Activated CD4-positive, CD25-positive, alpha-beta regulatory T cell treated with anti-CD3 and anti-CD28 coated beads, Interleukin-2, amount 50 U/mL, for 16 hours (primary cell): ENCODE measurements at places on chromosomes 13 and 19.

GRCh38 chr13:39952249-39953233 lies 297.1 kb downstream of the COG6 start:
- no peak for DNase-seq

GRCh38 chr19:16976446-16976845 lies 50.2 kb downstream of the CPAMD8 start:
- DNase-seq, result no peak

- no peak for DNase-seq
Measured at GRCh38 chr13:42656161-42656560, 82.2 kb downstream of the TNFSF11 start.

- peak; percentile 10 for DNase-seq
Measured at GRCh38 chr19:5403968-5404640, 51.1 kb upstream of the ZNRF4 start.

- no peak for DNase-seq
Measured at GRCh38 chr13:96646101-96646500, 348.2 kb downstream of the OXGR1 start.

DNA sequence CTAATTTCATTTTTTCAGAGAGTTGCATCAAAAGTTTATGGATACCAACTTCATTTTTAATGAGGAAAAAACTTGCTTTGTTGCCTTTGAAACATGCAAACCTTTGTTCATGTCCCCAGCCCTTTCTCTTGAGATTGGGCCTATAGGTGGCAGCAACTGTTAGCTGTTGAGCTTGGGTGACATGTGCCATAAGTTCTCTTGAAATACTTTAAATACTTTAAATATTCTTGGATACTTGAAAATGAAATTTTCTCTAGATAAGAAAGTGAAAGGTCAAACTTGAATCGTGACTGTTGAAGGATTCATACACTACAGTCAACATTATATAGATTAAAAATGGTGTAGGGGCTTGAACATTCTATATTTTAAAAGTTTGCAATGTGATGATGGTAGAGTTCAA lies 294.9 kb downstream of the NDFIP2 start:
- DNase-seq, result no peak

GRCh38 chr13:77896977-77897376 lies 21.7 kb downstream of the EDNRB start:
- DNase-seq, result no peak

DNA sequence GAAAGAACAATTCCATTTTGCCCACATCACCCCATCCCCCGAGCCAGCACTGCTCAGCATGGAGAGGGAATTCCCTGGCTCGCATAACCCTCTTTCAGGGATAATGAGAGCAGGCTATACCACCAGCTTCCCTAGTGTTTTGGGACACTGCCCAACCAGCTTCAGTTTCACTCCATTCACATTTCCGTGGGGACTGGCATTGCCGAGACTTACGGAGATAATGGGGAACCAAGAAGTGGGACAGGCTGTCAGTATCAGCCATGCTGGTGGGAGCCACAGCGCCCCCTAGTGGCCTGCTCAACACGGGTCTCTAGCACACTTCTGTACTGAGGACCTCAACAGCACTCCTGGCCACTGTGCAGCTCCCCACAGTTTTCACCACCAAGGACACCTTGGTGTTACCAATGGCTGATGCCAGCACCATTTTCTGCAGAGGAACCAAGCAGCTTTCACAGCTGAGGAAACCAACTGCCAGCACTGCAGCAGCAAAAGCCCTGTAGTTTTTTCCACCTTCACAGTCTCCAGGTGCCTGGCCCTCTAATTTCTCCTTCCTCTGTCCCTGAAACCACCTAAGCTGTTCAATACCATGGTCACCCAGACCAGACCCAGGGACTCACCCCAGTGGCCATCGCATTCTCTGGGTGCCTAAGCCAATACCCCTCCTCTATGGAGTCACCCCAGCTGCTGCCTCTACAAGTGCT lies 23.7 kb downstream of the SLC6A16 start:
- peak; percentile 57 for DNase-seq

- no peak for DNase-seq
Measured at GRCh38 chr13:98212763-98213162, 35.7 kb upstream of the RNF113B start.

- no peak for DNase-seq
Measured at GRCh38 chr13:43865892-43866291, 13.6 kb downstream of the CCDC122 start.

GRCh38 chr13:112532837-112533745 lies 54.9 kb downstream of the TUBGCP3 start:
- no peak for DNase-seq

- no peak for DNase-seq
Measured at GRCh38 chr13:111449041-111449440, 128.6 kb downstream of the TEX29 start.

DNA sequence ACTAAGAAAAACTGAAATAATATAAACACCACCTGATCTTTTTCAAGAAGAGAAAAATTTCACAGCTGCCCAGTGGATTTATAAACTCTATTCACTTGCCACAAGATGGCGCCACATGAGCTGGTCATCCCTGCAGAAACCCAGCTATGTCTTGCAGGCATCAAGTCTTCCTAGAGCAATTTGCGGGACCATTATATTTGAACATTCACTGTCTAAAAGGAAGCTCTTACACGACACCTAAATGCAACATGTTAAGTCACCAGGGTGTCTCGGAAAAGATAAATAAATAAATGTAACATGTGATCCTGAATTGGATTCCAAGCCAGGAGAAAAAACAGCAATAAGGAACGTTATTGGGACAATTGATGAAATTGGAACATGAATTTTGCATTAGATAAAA lies 20.3 kb upstream of the AKT2 start:
- peak; percentile 48 for DNase-seq

DNA sequence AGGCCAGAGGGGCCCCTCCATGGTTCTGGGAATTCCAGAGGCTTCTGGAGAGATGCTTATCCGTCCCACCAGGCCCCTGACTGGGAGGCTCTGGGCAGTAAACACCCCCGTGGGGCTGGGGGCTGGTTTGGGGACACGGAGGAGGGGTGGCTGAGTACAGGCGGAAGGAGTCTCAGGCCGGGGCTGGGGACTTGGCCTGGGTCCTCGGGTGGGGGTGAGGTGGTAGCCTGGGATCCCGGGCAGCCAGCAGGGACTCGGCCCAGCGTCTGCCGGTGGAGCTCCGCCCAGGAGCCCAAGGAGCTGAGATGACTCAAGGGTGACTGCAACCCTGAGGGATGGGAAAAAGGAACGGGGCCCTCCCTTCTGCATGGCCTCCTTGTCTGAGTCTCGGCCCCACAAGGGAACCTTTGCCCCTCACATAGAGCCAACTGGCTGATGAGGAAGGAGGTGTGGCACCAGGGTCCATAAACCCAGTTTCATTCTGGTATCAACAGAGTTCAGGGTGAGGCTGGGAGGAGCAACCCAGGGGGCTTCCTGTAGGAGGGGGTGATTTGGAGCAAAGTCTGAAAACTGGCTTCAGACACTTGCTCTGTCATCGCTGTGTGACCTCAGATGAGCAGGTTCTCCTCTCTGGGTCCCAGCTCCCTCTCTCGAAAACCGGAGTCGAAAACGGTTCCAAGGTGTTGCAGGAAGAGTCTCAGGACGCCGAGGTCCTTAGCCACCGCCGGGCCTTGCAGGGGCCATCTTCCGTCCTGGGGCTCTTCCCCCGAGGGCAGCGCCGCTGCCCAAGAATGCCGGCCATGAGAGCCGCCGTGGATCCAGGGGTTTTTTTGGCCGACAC lies 809 bp downstream of the MISP start:
- no peak for DNase-seq

- DNase-seq, result no peak
Measured at GRCh38 chr13:26867451-26868091, 107.0 kb upstream of the GPR12 start.

GRCh38 chr19:49543032-49543431 lies 15.2 kb downstream of the RCN3 start:
- no peak for DNase-seq

- DNase-seq, result no peak
Measured at GRCh38 chr13:108669381-108669780, 40.0 kb downstream of the MYO16 start.
